Stimulated activated CD8-positive, alpha-beta memory T cell treated with anti-CD3 and anti-CD28 coated beads, Interleukin-4, amount 100 ng/mL, for 24 hours (primary cell): ENCODE measurements at places on chromosomes 3 and 15.

- DNase-seq = peak; percentile 37
Measured at GRCh38 chr15:90097475-90097874, 4.8 kb downstream of the IDH2 start.

DNA sequence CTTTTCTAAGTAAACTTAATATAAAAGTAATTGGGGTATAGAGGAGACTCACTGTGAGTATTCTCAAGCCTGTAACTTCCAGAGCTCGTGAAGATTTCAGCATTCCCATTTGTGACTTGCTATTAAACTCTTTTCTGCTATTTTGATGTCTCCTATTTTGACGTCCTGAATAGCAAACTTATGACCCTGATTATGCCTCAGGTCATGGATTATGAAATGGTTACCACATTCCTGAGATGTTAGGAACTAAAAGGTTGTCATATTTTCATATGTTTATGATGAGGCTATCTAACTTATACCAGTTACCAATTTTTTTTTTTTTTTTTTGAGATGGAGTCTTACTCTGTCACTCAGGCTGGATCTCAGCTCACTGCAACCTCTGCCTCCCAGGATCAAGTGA, 105.5 kb downstream of the ATG7 start:
- DNase-seq = no peak

GRCh38 chr3:182105875-182106274, 394.1 kb downstream of the SOX2 start:
- DNase-seq = no peak

- no peak for DNase-seq
Measured at GRCh38 chr3:58271901-58272501, 34.0 kb upstream of the RPP14 start.

DNA sequence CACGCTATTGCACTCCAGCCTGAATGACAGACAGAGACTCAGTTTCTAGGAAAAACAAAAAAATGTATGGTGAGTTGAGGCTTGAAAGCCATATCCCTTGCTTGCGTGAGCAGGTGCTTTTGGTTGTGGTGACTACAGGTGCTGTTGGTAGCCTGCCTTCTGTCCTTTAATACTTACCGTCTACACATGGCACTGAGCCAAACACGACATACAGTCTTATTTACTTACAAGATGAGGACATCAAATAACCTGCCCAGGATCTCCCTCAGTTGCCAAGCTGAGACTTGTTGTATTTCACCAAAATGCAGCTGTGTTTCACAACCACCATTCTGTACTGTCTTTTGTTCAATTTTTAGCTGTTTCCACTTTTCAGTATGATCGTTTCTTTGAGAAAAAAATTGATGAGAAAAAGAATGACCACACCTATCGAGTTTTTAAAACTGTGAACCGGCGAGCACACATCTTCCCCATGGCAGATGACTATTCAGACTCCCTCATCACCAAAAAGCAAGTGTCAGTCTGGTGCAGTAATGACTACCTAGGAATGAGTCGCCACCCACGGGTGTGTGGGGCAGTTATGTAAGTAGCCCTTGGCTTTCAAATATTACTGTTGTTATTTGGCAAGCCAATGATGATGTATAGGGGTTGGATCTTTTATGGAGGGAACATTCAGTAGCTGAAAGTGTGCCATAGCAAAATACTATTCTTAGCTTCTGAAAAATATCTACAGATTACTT, 6.5 kb downstream of the ALAS1 start:
- DNase-seq = no peak

DNA sequence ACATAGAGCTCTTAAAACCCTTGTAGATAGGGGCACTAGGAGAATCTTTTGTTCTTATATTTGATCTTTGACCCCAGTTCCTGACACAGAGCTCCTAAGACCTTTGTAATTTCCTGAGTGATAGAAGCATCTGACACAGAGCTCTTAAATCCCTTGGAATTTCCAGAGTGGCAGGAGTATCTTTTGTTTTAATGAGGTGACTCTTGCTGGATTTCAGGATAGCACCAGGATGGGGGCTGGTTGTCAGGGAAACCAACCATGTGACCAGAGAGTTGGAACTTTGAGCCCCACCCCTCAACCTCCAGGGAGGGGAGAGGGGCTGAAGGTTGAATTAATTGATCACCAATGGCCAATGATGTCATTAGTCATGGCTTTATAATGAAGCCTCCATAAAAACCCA, 47.6 kb upstream of the ST8SIA2 start:
- no peak for DNase-seq
